ENCODE measurements at places on chromosomes 5 and 9. TPM values are rescaled to one million over a fixed set of nuclear protein-coding genes. Genes with fewer than 3 reads are reported as not detected.
A peak's percentile ranks its signal among the peaks of the same experiment; 100 is the strongest.

GRCh38 chr5:143198332-143198731 is 205.2 kb downstream of the NR3C1 start:
- DNase-seq = no peak

The GAS1 gene
- total RNA-seq = 4.8 TPM

The ADAMTSL2 gene
- 2.4 TPM for total RNA-seq

DNA sequence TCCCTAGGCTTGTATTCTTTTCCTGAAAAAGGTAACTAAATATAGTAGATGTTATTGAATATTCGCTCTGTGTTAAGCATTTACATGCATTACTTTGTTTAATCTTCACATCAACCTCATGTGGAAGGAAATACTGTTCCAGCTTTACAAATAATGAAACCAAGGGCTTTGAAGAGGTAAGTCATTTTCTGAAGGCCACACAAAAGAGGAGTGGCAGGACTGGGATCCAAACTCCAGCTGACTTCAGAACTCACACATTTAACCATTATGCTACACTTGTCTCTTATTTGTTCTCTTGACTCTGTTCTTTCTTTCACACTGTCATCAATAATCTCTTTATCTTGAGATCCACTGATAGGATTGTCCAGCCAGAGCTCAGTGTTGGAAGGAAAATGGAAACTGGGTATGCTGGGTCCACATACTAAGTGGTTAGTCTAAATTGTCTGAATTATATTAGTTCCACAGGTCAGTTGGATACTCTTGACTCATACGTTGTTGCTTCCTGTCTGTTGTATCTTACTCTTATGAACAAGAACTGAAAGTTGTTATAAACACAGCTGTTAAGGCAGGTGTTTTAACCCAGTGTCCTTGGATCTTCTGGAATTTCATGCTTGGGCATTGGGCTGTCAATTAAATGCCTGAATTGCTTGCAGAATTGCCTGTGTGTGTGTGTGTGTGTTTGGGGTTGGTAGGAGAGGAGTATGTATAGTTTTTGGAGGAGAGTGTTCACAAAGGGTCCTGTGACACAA is 65.6 kb downstream of the TLE4 start:
- no peak for DNase-seq

- no peak for DNase-seq
These were observed 103.5 kb downstream of the GCNT1 start for GRCh38 chr9:76562511-76562911.

DNA sequence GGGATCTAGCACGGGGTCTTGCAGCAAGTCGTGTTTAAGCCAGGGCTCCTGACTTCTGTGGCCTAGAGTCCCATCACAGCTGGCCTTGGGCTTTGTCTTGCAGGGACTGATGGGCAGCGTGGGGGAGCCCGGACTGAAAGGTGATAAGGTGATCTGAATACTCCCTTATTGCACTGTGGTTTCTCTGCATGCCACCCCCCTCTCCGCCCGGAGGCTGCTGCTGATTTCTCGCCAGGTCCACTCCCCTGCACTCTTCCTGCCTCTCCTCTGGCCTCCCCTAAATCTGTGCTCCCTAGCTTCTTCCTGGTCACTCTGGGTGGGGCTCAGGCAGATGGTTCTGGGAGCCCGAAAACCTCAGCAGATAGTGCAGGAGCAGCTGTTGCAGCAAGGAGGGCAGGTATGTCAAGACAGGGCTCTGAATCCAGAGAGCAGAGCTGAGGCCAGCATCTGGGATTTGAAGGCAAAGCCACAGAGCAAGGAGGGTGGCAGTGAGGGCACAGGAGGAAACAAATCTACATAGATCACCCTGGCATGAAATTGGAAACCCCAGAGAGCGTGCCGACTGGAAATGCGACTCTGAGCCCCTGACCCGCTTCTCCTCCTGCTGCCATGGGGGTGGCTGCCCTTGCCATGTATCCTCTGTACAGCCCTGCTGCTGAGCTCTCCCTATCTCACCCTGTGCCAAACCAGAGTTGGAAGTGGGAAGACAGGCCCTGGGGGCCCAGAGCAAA is 76.5 kb downstream of the COL27A1 start:
- no peak for DNase-seq

GRCh38 chr5:32190095-32190494 is 16.0 kb upstream of the GOLPH3 start:
- no peak for DNase-seq

- DNase-seq = no peak
These were observed 306.9 kb upstream of the C9orf72 start for GRCh38 chr9:27880156-27880555.

The TMEFF1 gene
- not detected for total RNA-seq

The MVB12B gene
- total RNA-seq = 25.8 TPM

DNA sequence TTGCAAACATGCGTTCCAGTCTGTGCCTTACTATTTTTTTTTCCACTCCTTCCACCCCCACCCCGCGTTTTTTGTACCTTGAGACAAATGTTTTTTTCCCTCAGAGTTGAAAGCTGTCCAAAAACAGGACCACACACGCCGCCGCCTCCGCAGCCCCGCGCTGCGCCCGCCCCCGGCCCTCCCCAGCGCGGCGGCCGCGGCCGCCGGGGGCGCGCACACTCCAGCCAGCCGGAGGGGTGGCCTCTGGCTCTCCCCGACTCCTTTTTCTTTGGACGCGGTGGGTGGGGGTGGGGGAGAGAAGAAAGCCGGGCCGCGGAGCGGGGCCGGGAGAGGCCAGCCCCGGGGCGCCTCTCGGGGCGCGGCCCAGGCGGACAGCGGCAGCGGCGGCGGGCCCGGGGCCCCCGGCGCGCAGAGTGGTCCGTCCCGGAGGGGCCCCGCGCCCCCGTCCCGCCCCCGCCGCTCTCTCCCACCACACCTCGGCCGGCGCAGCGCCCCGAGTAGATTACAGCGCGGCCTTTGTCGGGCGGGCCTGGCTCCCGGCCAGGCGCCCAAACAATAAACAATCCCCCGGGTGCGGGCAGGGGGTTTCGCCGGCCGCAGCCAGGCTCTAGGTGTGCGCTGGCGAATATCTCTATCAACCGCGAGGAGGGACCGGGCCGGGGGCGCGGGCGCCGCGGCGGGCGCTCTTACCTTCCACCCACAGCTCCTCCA is 10.9 kb downstream of the PTCH1 start:
- peak; percentile 61 for DNase-seq

- no peak for DNase-seq
These were observed 42.2 kb upstream of the ALDOB start for GRCh38 chr9:101477736-101478135.

DNA sequence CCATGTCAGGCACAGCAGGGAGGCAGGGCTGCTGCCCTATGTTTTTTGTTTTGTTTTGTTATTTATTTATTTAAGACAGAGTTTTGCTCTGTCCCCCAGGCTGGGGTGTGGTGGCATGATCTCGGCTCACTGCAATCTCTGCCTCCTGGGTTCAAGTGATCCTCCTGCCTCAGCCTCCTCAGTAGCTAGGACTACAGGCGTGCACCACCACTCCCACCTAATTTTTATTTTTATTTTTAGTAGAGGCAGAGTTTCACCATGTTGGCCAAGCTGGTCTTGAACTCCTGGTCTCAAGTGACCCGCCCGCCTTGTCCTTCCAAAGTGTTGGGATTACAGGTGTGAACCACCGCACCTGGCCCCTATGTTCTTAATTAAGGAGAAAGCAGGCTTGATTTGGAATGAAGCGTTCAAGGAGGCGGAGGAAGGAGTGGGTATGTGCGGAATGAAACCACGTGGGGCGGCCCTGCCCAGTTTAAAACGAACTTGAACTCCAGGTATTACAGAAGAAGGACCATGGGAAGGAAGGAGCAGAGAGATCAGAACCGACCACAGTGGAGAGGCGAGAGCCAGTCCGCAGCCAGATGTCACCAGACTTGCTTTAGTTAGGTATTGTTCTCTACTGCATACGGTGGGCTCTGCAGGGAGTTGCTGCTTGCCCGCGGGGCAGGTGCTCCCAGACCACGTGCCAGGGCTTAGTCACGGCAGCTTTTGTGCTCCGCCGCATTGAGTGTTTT is 34.9 kb upstream of the EPB41L4B start:
- no peak for DNase-seq

- DNase-seq = peak; percentile 20
These were observed 578 bp upstream of the PSAT1 start for GRCh38 chr9:78296201-78296892.

The RGS7BP gene
- total RNA-seq = 0.41 TPM

GRCh38 chr5:10288592-10289219 is 19.0 kb downstream of the CMBL start:
- DNase-seq = peak; percentile 95

The PPP3R2 gene
- total RNA-seq = not detected

The IL33 gene
- 6.0 TPM for total RNA-seq

DNA sequence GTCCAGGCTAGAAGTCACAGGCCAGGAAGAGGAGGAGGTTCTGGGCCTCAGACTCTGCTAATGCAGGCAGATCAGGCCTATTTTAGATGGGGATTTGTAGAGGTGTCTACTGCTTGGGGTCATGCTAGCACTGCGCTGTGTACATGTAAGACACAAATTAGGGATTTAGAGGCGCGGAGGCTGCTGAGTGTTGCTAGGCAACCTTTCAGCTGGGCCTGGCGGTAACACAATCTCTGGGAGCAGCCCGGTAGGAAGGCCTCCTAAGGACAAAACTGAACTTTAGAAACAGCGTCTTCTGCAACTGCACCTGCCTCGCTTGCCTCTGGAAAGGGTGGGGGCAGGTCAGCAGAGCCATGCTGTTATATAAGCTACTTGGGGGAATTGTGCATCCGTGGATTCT is 147.9 kb downstream of the MACROH2A1 start:
- no peak for DNase-seq

DNA sequence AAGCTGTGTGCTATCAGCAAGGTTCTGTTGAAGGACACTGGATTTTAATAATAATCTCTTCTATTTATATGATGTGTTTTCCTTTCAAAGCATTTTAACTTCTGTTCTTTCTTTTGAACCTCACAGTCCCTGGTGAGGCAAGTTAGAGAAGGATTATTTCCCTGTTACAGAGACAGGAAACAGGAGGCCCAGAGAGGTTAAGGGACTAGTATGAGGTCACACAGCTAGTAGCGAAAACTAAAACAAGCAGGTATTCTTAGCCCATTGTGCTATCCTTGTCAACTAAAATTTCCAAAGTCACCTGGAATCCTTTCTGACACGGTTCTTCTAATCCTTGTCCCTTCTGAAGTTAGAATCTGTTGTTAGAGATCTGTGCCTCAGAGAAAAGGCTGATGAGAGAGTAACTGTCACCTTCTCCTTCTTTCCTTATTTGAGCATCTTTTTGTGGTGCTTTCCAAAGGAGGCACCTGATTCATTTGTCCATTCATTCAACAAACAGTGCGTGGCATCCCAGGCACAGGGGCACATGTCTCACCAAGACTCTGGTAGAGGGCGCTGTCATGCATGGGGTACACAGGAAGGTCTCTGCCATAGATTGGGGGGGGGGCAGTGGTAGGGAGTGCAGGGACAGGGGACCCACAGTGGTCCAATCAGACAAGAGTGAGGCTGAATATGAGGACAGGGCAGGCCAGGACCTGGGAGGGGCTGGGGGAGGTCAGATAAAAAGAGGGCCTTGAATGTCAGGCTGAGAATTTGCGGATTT is 61.5 kb downstream of the CRB2 start:
- DNase-seq = no peak
